ENCODE measurements at places on chromosomes 7 and 10.

GRCh38 chr10:36341471-36341870 is 699.4 kb upstream of the FZD8 start:
- no peak for DNase-seq

GRCh38 chr7:66886152-66886551 is 34.9 kb upstream of the TMEM248 start:
- no peak for DNase-seq

GRCh38 chr10:110737886-110738634 is 93.9 kb downstream of the RBM20 start:
- no peak for DNase-seq

GRCh38 chr7:106887421-106887820 is 22.3 kb downstream of the PIK3CG start:
- no peak for DNase-seq

GRCh38 chr10:44974082-44974627 is 4.5 kb downstream of the DEPP1 start:
- no peak for DNase-seq

All from stimulated activated CD4-positive, alpha-beta T cell treated with anti-CD3 and anti-CD28 coated beads, Interleukin-15, amount 100 ng/mL, for 1 hour (primary cell).